ENCODE measurements at places on chromosomes 4 and X.

- no peak for DNase-seq
Observed at GRCh38 chrX:54397113-54397512, 39.3 kb upstream of the WNK3 start.

- no peak for DNase-seq
Observed at GRCh38 chr4:164212714-164213113, 541.2 kb upstream of the SMIM31 start.

DNA sequence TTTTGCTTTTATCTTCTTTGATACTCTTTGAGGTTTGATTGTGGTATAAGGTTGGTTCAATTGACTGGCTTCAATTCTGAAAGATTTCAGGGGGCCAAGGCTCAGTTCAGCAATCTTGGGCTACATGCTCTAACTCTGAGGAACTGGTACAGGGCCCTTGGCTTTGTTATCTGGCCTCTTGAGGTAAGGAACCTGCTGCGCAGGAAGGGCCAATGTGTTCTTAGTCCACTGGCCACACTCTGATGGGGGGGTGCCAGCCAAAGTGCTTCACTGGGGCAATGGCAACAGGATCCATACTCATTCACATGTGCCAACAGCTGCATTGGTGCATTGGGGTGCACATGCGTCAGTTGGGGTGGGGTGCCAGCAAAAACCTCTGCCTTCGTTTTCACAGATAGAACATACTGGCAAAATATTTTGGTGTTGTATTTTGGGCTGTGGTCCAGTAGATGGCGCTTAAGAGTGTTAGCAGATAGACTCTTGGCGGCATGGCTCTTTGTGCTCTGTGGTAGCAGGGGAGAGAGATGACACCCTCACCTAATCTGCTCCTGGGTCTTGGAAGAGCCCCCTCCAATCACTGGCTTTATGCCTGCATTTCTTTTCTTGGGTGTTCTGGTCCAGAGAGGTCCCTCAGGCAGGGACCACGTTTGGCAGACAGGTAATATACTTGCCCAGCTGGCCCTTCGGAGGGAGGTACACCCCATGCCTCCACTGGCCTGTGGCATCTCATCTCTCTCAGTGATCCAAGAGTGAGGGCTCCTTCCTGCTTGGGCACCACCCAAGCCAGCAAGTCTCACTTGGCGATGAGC, 42.9 kb downstream of the NDST3 start:
- peak; percentile 6 for DNase-seq

- peak; percentile 46 for DNase-seq
Observed at GRCh38 chr4:1246111-1246881, 2.6 kb downstream of the CTBP1 start.

- no peak for DNase-seq
Observed at GRCh38 chr4:15413010-15413622, 14.7 kb upstream of the C1QTNF7 start.

- no peak for DNase-seq
Observed at GRCh38 chrX:18793601-18794089, 86.2 kb downstream of the PPEF1 start.

GRCh38 chr4:140048419-140048995, 105.5 kb downstream of the MAML3 start:
- no peak for DNase-seq

DNA sequence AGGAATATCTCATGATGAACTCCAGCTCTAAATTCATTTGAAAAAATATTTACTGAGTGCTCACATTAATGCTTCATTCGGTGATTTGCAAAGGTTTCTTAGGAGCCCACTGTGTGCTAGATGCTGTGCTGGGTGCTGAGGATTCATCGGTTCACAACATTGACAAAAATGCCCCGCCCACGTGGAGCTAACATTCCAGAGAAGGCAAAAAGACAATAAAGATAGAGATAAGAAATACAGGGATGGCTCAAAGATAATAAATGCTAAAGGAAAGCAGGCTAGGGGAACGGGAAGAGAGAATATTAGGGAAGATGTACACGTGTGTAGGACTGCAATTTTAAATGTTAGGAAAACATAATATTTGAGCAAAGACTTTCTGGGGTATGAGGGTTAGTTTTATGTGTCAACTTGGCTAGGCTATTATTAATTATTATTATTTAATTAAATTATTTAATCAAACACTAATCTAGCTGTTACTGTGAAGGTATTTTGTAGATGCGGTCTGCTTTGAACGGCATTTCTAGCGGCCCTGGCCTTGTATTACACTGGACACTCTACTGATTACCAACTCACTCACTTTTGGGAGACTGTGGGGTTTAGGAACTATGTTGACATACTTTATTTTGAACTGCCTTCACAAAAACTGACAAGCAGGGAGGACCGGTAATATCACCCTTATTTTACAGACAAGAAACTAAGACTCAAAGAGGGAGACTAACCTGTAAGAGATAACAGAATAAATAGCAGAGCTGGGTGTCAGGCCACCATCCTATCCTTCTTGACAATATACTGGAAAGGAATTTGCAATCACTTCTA, 61.9 kb upstream of the IRF2 start:
- no peak for DNase-seq

GRCh38 chr4:30868111-30868895, 148.1 kb downstream of the PCDH7 start:
- DNase-seq: no peak

DNA sequence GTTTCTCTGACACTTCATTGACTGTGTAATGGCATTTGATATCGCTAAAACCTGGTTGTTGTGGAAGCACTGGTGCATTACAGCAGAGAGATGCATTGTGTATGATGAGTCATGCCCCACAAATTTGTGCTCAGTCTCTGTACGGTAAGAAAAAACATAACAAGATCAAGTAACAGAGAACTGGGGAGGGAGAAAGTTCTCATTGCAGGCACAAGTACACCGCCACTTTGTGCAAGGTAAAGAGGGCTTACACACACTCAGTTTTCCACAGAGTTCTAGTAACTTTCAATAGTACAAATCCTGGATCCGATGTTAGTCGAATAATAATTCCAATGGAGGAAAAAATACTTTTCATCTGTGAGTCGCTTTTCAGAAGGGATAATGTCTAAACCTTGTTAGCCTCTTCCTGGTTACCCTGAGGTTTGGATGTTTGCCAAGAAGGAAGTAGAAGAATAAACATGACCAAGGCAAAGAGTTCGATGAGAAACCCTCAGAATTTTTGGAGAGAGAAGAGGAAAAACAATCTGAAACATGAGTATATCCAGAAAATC, 512.5 kb upstream of the SLIT2 start:
- DNase-seq: no peak

DNA sequence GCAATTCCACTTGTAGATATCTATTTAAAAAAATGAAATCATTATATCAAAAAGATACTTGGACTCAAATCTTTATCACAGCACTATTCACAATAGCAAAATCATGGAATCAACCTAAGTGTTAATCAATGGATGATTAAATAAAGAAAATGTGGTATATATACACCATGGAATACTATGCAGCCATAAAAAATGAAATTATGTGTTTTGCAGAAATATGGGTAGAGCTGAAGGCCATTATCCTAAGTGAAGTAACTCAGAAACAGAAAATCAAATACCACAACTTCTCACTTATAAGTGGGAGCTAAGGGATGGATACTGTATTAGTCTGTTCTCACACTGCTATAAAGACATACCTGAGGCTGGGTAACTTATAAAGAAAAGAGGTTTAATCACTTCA, 14.3 kb upstream of the INTU start:
- DNase-seq: no peak

DNA sequence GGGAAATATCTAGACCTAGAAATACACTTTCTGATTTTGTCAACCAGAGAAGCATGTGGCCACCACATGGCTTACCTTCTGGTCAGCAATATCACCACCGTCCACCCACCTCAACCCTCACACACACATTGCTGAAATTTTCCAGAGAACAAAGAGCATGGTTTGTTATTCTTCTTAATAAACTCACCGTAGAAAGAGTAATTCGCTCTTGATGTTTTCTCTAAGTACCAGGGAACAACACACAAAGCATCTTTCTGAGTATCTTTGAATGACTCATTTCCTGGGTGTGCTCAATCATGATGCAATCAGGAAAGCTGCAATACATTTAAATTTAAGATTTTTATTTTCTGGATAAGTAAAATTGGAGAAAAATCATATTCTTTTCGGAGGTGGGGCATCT, 24.7 kb upstream of the LRAT start:
- DNase-seq: no peak

DNA sequence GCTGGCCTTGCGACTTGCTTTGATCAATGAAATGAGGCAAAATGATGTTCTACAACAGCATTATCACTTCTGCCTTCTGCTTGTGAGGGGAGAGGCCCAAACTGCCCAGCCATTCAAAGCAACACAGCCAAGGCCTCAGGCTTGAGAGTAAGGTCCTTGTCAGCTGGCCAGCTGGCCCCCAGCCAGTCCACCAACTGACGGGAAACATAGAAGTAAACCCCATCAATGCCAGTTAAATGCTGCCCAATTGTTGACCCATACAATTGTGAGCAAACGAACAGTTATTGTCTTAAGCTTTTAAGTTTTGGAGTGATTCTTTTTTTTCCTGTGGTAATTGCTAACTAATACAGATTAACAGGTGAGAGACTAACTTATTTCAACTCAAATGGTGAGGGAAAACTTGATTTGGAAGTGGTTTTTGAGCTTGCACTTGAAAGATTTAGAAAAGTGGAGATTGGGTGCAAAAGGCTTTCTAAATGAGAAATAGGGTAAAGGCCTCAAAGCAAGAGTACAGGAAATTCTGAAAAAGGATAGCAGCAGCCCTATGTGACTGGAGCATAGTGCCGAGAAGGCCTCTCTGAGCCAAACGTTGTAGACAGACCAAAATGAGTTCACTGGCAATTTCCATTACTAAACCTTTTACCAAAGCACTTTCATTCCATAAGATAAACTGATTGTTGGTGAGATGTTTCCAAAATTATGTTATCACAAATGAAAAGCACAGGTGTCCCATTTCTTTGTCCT, 66.9 kb downstream of the ARHGEF38 start:
- no peak for DNase-seq

DNA sequence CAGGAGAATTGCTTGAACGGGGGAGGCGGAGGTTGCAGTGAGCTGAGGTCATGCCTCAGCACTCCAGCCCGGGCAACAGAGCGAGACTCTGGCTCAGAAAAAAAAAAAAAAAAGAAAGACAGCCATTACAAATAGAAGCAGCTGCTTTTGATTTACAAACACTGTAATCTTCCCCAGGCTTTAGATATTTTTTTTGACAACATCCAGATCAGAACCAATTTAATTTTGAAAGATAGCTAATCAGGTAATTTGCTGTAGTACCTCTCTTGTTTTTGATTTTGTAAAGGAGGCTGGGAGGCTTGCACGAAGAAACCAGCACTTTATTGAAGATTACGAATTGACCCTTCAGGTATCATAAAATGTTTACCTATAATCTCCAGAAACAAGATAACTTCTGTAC, 107.0 kb downstream of the LDB2 start:
- DNase-seq: no peak

DNA sequence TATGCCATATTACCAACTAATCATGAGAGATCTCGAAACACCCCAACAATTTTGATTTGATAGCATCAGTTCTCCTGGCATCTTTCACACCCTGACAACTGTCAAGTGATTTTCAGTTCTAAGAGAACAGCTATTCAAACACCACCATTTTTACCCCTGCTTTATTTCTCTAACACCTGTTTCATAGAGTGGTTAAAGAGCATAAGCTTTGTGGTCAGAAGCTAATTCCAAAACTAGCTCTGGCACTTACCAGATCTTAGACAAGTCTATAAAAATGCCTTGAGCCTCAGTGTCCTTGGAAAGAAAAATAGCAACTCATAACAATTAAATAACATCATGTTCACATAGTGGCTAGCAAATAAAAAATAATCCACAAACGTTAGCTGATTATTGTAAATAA, 17.9 kb downstream of the PPA2 start:
- DNase-seq: no peak

DNA sequence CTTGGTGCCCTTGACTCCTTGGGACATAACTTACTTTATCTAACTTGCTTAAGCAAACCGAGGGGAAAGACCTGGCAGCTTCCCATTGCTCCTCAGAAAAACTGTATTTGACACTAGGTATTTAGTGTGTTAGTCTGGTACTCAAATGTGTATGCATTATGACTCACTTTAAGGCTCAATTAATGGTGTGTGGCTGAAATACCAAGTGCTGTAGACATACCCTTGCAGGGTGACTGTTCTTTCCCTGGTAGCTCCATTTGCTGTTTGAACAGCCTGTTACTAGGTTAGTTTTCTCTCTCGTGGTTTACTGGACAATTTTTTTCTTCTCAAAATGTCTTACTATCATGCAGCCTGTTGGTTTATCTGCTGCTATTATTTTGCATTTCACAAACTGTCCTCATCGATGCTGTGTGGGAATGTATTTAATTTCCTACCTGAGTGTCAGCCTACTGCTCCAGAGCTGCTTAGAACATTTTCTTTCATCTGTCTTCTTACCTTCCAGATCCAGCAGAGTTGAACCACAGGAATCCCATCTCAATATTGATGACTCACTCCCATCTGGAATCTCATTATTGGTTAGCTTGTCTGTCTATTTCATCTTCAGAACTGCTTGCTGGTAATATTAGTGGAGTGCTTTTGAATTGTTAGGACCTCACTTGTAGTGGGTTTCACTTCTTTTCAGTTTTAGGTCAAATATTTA, 158.0 kb upstream of the FAT1 start:
- no peak for DNase-seq

GRCh38 chr4:179728305-179728704, 2286.1 kb upstream of the AGA start:
- no peak for DNase-seq

- no peak for DNase-seq
Observed at GRCh38 chr4:12137575-12137974, 708.9 kb upstream of the HS3ST1 start.

DNA sequence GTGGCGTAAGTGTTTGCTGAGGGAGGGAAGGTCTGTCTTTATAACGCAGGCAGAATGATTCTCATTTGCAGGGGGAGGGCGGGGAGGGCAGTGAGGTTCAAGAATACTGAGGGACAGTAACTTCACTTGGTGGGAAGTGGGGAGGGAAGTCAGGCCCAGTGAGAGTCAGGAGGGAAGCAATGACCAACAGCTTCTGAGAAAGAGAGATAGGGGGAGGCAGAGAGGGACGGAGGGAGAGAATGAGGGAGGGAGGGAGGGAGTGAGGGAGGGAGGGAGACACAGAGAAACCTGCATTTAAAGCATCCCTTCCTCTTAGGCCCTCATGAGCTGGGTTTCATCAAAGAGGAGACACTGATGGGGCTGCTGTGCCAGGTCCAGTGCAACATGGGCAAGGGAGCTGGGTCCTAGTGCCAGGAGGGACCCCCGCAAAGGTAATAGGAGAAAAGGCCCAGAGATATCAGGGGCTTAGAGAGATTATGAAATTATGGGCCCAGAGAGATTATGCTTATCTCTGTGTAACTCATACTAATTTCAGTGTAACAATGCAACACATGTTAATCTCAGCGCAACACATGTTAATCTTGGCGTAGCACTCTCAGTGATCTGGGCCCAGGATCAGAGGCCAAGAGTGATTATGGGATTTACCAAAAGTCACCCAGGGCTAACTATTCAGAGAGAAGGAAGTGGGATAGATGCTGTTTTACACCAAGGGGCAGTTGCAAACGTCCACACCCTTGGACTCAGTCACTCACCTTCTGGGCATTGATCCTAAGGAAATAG, 112.1 kb downstream of the DRD5 start:
- no peak for DNase-seq
